ENCODE measurements at places on chromosomes 12 and 14.

GRCh38 chr12:116734156-116734768, 3.6 kb downstream of the SPRING1 start:
- DNase-seq = no peak

GRCh38 chr12:46535907-46536306, 163.3 kb upstream of the SLC38A2 start:
- DNase-seq = no peak

- DNase-seq = no peak
Observed at GRCh38 chr12:108899145-108899544, 19.3 kb downstream of the DAO start.

DNA sequence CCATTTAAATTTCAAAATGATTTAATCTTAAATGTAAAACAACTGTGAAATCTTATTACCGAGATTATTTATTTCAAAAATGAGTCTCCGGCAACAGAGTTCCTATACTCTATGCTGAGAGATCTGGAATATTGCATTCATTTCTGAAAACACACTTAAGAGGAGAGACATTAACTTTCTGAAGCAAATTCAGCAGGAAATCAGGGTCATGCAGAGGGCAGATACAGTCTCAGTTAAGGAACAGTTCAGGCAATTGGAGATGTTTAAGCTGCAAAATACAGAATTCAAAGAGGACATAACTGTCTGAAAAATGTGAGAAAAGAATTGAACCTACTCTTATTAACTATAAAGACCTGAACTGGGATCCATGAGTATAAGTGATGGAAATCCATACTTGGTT, 320.7 kb downstream of the PAWR start:
- no peak for DNase-seq

DNA sequence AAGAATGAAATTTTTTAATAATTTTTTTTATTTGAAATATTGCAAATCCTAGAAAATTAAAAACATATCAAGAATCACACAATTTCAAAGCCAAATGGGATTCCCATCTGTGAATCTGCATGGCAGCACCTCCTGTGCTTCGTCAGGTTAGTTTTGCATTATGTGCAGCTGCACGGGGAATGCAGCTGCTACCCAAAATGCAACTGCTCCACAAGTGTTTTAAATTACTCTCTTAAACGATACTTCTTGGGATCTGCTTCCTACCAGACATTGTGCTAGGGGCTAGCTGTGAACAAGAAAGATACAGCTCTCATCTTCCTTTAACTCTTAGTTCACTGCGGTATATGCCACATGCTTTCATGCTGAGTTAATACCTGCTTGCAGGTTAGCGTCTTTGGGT, 154.2 kb downstream of the CRADD start:
- DNase-seq = no peak

DNA sequence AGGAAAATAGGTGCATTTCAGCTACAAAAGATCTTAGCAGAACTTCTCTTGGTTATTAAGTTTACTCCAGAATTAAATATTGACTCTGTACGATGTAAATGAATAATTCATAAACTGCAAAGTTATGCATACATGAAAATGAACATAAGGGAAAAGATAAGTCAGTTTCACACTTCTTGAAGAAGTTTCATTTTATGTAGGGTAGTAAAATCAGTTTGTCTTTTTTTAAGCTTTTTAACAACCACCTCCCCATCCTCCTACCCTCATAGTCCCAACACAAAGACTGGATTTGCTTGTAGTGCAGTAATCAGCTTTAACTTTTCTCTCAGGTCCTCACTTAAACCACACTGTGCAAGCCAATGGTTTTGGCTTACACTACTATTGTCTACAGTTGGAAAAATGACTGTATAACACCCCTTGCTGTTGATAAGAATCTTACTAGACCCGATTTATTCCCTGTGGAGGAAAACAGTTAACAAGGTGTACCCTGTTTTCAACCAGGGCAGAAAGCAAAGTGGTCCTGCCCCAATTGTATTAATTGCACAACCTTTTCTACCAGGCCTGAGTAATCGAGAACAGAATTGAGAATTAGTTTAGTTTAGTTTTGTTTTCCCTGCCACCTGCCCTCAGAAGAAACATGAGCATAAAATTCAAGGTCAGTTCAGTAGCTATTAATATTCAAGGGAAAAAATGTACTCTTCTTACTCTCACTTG, 44.1 kb downstream of the NIN start:
- no peak for DNase-seq

GRCh38 chr12:113680868-113681267, 209.2 kb upstream of the LHX5 start:
- no peak for DNase-seq

DNA sequence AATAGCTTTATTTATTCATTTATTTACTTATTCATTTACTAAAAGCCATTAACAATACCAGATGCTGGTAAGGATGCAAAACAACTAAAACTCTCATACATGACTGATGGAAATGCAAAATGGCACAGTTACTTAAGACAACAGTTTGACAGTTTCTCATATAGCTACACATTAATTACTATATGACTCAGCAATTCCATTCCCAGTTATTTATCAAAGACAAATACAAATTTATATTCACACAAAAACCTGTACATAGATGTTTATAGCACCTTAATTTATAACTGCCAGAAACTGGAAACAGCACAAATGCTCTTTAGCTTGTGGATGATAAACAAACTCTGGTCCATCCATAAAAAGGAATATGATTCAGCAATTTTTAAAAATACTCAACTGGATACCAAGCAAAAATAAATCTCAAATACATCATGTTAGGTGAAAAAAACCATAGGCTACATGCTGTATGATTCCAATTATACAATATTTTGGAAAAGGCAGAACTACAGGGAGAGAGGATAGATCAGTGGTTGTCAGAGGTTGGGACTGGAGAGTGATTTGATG, 37.9 kb upstream of the ST8SIA1 start:
- no peak for DNase-seq

DNA sequence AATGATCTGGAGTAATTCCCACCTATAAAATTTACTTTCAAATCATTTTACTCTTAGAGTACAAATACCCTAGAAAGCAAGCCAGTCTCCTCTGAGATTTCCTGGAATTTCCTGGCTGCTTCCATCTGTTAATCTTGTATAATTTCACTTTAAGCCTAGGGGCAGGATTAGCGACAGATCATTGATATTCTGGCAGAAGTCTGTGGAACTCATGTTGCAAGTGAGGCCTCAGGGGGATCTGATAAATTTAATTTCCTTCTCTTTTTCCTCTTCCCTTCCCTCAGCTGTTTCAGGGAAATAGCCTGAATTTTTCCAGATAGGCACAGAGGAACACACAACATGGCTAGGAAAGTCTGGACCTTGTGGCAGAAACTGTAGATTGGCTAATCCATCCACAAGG, 5.9 kb upstream of the KRT6A start:
- no peak for DNase-seq

DNA sequence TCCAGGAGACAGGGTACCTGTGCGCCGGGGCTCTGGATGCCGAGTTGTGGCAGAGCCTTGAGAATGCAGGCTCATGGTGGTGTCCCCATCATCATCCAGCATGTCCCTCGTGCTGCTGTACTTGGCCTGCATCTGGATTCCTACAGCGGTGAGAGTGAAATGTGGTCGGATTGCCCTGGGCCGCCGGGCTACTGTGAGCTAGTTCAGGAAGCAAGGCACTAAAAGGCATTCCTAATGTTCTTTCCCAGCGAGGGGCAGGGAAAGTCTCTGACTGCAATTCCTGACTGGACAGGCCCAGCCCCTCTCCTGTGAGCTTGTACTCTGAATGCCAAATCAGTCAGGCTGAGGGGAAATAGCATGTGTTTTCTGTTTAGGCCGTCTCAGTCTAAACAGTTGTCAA, at the start of gene CLEC1A:
TSS of gene CLEC1A (minus strand) at position 195 of the 400 bp plus-strand sequence. CDS start at position 132, 63 bp downstream.
- no peak for DNase-seq

GRCh38 chr14:102370305-102370809, 7.6 kb downstream of the TECPR2 start:
- DNase-seq = no peak

DNA sequence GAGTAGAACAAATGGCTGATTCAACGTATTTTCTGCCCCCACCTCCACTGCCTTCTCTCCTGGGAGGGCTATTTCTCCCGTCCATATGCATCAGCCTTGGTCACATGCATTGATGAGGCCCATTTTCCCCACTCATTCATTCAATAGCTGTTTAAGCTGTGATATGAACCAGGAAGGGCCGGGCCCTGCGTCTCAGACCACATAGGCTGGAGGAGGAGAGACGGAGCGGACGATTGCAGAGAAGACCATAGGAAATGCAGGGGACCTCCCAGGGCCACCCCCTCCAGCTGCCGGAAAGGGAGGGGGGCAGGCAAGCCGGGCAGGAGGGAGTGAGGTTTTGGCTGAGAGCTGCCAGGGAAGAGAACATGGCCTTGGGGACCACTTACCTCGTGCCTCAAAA, 104.4 kb upstream of the TMEM132D start:
- DNase-seq = no peak

DNA sequence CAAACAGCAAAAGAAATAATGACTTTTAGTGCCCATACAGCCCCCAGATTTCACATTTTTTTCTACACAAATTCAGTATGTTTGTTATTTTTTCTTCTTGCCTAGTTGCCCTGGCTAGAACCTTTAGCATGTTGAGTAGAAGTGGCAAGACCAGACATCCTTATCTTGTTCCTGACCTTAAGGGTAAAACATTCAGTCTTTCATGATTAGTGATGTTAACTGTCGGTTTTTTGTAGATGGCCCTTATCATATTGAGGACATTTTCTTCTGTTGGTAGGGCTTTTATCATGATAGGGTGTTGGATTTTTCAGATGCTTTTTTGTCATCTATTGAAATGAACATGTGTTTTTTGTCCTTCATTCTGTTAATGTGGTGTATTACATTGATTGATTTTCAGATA, 17.1 kb downstream of the IRAK3 start:
- no peak for DNase-seq

DNA sequence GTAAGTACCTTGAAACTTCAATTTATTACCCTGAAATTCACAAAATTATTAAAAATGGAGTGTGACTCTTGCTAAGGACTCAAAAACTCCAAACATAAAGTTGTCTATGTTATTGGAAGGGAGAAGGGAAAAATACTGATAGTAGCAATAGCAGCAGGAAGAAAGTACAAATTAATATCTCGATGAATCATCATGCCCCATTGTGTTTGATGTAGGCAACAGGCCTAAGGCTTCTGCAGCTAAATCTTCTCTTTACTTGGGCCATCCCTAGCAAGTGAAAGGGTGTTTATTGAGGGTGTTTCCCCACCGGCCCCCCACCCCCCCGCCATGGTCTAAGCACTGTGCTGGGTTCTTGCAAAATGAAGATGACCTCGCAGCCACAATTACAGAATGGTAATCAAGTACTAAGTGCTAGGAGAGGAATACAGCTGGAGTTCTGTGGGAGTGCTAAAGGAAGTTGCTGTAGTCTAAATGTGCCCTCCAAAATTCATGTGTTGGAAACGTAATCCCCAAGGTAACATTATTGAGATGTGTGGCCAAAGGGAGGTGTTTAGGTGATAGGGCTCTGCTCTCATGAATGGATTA, 76.5 kb downstream of the SNAPC1 start:
- no peak for DNase-seq

DNA sequence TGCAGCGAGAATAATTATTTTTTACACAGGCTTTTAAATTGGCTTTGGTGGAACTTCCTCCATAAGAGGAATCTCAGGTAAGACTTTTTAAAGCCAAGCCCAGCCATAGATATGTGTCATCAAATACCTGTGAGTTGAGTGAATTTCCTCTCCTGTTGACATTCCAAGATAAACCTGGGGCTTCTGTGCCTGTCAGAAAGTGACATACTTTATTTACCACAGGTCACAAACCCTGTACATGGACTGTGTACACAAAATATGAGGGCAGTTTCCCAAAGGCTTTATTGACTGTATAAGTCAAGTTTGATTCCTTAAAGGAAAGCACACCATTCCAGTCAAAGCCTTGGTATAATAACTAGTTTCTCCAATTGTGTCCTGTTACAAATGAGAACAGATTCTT, 25.9 kb upstream of the SRSF5 start:
- no peak for DNase-seq

GRCh38 chr12:76031081-76031413, 529 bp downstream of the PHLDA1 start:
- DNase-seq = no peak

DNA sequence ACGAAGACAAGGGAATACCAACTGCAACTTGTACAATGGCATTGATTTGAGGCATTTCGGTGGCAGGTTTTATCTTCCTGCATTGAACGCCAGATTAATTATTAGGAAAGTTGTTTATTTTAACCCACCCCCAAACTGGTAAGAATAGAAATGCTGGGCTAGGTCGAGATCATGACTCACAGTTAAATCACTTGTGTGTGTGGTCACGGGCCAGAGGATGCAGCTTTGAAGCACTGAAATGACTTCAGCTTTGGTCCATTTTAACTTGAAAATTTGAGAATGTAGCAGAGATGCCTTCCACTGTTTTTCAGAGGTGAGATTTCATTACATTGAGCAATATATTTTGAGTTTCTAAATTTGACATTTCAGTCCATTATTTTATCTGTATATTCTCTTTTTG, 23.6 kb upstream of the KCNH3 start:
- DNase-seq = no peak

- DNase-seq = no peak
Observed at GRCh38 chr12:69464428-69464827, 5.8 kb upstream of the FRS2 start.

GRCh38 chr14:35342489-35343010, 50.4 kb downstream of the PSMA6 start:
- DNase-seq = no peak

- DNase-seq = no peak
Observed at GRCh38 chr14:33946679-33947476, 4.0 kb downstream of the EGLN3 start.

DNA sequence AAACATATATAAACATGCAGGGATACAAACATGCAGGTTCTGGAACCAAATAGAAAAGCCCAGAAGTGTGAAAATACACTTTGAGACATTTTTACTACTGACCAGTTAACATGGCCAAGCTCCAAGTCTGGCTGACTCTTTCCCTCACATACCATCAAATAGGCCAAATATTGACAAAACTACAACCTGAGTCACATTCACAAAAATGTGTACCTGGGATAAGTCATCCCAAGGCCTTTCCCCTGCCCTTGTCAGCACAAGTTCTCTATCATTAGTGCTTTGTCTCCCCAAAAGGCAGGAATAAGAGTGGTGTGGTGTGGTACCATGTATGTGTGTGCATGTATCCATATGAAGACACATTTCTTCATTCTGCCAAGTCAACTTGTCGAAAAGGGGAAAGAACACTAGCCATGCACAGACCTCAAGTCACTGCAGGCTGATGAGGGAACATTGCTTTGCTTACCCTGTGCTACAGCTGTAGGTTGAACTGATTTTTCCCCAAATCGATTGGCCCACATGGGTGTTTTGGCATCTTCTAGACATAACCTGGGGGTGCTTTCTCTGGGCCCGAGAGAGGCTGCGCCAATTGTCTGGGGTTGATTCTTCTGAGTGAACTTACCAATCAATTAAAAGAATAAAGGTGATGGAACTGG, 14.9 kb downstream of the HOXC4 start:
- DNase-seq = no peak

All from SK-N-SH (cell line).